ENCODE measurements at places on chromosomes 3 and 15. TPM values are rescaled to one million over a fixed set of nuclear protein-coding genes. Genes with fewer than 3 reads are reported as not detected.
A peak's percentile ranks its signal among the peaks of the same experiment; 100 is the strongest.

DNA sequence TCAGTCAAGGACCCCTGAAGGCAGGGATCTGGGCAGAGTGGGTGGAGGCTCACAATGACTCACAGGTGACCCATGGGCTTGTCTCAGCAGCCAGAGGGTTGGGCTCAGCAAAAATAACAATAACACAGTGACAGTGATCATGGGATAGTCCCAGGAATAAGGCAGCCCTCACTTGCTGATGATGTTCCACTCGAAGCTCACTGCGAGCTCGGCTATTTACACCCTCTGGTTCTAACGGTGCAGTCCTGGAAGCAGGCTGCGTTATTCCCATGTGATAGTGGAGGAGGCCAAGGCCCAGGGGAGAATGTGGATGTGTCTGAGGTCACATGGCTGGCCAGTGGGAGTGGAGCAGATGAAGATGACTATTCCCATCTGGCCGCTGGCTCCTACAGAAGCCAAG lies 16.2 kb downstream of the CCDC33 start:
- DNase-seq = no peak
- no peaks in the 10 kb centered on the region for H3K27me3 ChIP-seq
- H3K36me3 ChIP-seq = no peaks in the 10 kb centered on the region
- H3K4me1 ChIP-seq = no peaks in the 10 kb centered on the region
- no peak overlapping the region for H3K27ac ChIP-seq

The OSTN gene
- not detected for total RNA-seq

The CHDH gene
- 0.08 TPM for total RNA-seq

- no peak for DNase-seq
- no peak overlapping the region for H3K27ac ChIP-seq
- no peaks in the 10 kb centered on the region for H3K36me3 ChIP-seq
- no peak overlapping the region for H3K4me3 ChIP-seq
- H3K4me1 ChIP-seq = no peaks in the 10 kb centered on the region
Observed at GRCh38 chr3:189805375-189806067, 174.3 kb downstream of the TP63 start.

The SLC6A20 gene
- total RNA-seq = not detected

The FANCD2OS gene
- total RNA-seq = not detected

The EPHB3 gene
- total RNA-seq = 0.16 TPM

The THPO gene
- not detected for total RNA-seq

GRCh38 chr3:188283347-188283746 lies 129.4 kb downstream of the LPP start:
- H3K36me3 ChIP-seq = peaks cover 3% of the 10 kb centered on the region
- H3K27ac ChIP-seq = no peak overlapping the region
- H3K27me3 ChIP-seq = no peaks in the 10 kb centered on the region
- no peak overlapping the region for H3K4me3 ChIP-seq
- no peak for DNase-seq
- peaks cover 48% of the 10 kb centered on the region for H3K4me1 ChIP-seq

GRCh38 chr15:90191794-90192509 lies 9.2 kb upstream of the SEMA4B start:
- peaks cover 21% of the 10 kb centered on the region for H3K4me1 ChIP-seq
- H3K4me3 ChIP-seq = peak overlapping the region; percentile 19
- peak; percentile 30 for DNase-seq
- H3K36me3 ChIP-seq = no peaks in the 10 kb centered on the region

DNA sequence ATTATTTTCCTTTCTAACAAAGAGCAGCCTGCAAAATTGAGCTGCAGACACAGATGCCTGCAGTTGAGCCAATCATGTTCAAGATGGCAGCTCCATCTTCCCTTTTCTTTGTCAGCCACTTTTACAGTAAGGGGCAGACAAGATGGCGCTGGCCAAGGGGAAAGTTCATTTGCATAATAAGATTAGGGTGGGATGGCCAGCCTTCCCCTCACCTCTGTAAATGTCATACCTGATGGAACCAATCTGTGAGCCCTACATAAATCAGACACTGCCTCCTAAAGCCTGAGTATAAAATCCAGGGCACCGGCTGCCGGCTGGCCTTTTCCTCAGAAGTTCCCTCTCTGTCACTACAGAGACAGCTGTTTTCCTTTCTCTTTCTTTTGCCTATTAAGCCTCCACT lies 15.8 kb downstream of the PATL2 start:
- no peak overlapping the region for H3K27ac ChIP-seq
- peaks cover 15% of the 10 kb centered on the region for H3K4me1 ChIP-seq
- no peaks in the 10 kb centered on the region for H3K36me3 ChIP-seq
- no peaks in the 10 kb centered on the region for H3K27me3 ChIP-seq
- H3K4me3 ChIP-seq = no peak overlapping the region
